RWPE2 (cell line): ENCODE measurements at places on chromosomes 11 and 22.

DNA sequence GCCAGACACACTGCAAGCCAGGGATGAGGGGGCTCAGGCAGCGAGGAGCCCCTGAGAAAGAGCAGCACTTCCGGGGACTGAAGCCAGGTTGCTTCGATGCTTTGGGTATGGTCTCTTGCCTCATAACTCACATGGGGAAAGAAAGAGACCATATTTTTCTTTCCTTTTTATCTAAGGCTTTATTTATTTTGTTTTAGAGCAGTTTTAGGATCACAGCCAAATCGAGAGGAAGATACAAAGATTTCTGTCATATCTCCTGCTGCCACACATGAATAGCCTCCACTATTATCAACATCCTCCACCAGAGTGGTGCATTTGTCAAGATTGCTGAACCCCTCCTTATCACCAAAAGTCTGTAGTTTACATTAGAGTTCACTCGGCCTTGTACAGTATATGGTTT is 24.3 kb upstream of the ADSL start:
- DNase-seq, result no peak

DNA sequence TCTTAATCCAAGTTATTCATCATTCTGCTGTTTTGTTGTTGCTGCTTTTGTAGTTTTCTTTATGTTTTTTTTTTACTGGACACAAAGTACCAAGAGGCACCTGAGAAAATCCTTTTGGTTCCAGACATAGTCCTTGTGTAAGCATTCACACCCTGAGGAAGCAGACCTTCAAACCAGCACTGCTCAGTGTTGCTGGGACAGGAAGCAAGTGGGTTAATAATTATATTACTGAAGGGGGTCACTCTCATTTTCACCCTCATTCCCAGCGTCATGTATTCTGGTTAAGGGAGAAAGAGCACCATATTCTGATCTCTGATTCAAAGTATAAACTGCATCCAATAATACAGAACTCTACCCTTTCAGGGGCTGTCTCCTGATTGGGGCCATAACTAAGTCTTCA is 5.9 kb upstream of the ALKBH3 start:
- DNase-seq, result no peak

GRCh38 chr22:39365492-39365780 is 15.6 kb downstream of the SYNGR1 start:
- DNase-seq, result no peak

DNA sequence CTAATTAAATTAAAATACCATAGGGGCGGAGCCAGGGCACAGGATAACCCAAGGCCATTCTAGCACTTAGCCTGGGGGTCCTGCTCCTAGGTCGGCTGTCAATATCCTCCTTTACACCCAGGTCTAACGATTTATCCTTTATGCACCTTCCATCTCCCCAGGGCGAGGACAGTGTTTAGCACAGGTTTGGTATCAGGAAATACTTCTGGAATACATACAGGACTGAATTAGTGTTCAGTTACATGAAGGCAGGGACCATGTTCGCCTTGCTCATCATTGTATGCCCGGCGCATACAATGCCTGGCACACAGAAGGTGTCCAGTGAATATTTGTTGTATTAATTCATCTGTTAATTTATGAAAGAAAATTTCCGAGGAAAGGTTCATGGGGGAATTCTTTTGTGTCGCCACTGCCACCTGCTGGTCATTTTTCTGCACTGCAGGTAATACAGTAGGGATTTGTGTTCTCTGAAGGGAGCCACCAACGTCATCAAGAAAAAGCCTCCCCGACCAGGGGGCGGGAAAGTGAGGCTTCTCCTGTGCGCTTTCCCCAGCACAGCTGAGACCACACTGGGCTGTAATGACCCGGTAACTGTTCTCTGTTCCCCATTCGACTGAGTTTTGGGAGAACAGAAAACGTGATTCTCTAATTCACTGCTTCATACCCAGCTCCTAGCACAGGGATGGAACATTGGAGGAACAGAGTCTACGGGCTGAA is 68.7 kb upstream of the ASPHD2 start:
- no peak for DNase-seq

DNA sequence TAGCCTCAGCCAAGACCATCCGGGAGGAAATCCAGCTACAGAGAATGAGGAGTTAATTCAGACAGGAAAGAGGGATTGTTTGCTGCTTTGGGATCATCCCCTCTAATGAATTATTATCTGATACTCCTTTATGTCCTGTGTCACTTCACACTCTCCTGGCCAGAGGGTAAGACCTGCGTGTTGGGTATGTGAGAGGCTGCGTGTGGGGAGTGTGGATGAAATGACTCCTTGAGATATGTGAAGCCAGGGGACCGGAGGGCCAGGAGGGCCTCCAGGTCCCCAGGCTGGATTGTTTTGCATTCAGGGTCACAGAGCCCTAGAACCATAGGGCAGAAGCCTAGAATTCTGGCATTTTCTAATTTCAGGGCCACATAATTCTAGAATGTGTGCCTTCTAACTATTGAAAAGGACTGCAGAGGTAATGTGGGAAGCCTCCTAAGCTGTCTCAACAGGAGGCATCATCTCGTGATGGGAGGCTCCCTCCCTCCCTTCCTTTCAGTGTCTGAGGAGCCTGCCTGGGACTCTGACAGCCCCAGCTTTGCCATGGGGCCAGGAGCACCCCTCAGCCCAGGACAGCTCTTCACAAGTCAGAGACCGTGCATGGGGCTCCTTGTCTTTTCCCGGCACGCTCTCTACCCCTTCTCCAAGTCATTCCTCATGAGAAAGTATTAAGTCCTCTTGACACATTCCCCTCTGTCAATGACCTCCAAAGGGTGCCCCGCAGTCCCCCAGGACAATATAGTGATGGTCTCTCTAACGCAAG is 3.7 kb downstream of the TPBGL start:
- DNase-seq, result no peak

GRCh38 chr22:47203554-47203991 is 441.1 kb downstream of the TBC1D22A start:
- no peak for DNase-seq
